ENCODE measurements at places on chromosomes 7 and 10.

GRCh38 chr7:37709631-37710509 is 26.3 kb downstream of the GPR141 start:
- DNase-seq = no peak

GRCh38 chr7:150322114-150322832 is 882 bp upstream of the LRRC61 start:
- no peak for DNase-seq

DNA sequence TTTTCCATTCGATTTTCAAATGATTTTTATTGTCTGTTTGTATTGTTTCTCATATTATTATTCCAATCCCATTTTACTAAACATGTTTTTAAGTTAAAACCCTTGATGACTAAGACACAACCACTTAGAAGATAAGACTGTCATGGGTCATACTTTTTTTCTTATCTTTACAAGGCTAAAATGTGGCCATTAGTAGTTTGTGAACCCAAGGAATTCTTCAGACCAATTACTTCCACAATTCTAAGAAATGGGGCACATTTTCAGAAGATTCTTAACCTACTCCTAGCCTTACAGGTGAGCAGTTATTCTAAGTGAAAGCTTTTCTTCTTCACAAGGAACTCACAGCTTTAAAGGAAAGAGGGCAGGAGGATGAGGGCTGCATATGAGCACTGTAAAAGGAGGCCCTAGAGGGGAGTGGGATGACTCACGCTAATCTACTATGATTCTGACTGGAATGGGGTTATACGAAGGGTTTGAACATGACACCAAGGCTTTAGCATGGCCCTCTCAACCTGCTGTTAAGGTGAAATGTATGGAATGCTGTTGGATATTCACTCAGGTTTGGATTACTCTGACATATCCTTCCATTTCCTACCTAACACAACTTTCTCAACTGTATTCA is 81.0 kb downstream of the SORCS1 start:
- no peak for DNase-seq

GRCh38 chr7:1466524-1467271 is 7.4 kb upstream of the MICALL2 start:
- DNase-seq = no peak

- DNase-seq = no peak
Observed at GRCh38 chr7:30459591-30460245, 18.9 kb downstream of the NOD1 start.

GRCh38 chr7:69130396-69130795 is 467.9 kb upstream of the AUTS2 start:
- no peak for DNase-seq

DNA sequence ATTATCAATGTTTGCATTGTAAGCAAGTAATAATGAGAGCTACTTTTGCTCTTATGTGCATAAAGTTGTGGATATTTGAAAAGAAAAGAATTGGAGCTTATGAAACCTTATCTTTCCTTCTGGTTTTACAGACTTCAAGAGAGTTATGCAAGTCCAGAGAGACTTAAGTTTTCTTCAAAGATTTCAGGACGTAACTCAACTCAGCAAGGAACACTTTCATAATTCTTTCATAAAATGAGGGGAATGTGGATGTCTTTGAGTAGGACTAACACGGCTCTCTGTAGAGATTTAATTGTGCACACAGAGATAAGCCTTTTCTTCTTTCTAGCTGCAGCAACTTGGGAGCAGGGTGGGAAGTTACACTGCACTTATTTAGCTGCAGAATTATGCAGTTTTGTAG is 97.5 kb downstream of the DNAJB9 start:
- DNase-seq = no peak

Measured in D721Med (cell line).